ENCODE measurements at places on chromosomes 3 and 15.

DNA sequence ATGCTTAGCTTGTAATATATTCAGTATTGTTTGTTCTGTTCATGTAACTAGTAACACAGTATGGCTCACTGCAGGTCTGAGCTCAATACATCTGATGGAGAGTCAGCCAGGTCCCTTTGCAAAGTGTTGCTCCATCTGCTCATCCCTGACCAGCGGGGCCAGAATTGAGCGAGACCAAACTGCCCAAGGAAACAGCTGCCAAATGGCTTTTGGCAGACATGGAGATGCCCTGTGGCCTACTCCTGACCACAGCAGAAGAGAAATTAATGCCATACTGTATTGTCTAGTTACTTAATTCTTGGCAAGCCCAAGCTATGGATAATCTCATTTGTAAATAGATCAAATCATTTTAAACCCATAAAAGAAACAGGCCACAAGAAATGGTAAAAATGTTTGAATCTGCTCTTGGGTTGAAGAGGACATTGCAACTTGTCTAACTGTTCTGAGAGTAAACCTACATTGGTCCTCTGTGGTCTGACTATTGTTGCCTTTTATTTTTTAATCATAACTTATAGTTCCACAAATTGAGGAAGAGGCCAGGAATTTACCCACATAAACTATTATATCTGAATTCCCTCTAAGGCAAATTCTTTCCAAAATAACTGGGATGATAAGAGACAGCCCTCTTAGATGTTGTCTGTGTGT is 209.5 kb downstream of the EBLN2 start:
- DNase-seq: no peak

GRCh38 chr3:137948400-137949072 is 61.4 kb upstream of the CLDN18 start:
- DNase-seq: no peak

DNA sequence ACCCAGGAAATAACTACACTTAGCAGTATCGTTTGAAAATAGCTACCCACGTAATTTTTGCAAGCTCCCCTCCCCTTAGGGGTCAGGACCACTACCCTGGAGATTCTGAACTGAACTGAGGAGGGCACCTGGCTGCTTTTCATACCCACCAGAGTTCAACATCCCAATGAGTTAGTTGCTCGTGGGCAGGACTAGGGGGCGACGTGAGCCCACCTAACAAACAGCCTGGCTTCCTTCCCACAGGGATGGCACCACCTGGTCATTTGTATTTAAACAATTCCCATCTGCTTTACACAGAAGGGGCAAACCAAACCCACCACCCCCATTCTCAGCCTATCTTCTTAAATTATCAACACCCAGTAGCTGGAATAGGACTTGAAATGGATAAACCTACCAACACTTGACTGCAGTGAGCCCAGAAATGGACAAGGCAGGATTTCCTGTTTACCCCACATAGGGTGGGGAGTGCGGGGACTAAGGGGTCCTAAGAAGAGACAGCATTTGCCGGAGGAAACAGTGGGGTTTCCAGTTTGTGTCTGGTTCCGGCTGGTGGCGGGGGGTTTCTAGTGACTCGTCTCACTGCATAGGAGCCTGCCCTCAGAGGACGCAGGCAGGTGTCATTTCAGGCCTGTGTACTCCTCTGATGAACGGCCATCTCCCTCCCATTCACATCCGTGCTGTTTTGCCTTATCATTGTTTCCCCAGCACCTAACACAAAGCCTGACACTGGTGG is 11.6 kb upstream of the VGLL4 start:
- DNase-seq: no peak

DNA sequence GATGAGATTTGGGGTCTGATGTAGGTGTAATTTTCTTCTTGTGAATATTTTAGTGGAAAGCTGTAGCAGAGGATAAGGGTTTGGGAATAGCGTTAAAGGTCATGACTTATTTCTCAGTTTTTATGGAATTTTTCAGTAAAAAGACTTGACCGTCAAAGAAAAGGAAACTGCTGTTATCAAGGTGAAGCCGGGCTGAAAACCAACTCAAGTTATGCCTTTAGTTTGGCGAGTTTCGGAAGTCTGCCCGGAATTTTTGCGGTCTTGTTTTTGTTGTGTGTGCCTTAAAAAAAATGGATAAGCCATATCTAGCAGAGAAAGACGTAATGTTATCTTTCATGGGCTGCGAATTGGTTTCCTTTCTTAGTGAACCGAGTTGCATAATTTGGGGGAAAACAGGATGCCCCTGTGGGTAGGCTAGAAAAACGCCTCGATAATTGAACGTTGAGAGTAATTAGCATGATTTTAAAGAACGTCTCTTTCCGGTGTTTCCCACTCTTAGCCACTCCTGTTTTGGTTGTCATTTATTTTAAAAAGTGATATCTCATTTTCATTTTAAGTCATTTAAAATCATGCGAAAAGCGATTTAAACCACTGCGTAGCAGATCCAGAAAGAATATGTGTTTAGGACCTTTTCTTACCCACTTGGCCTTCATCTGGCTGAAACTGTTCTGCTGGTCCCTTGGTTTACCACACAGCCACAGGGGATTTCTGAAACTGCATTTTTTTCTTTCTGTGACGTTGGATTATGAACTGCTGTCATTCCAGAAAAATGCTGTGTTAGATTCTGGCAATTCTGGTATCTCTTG is 1.1 kb downstream of the NFKBIZ start:
- no peak for DNase-seq

GRCh38 chr3:96970211-96970610 is 155.8 kb downstream of the EPHA6 start:
- no peak for DNase-seq

- no peak for DNase-seq
Observed at GRCh38 chr3:10330319-10330718, 9.4 kb upstream of the SEC13 start.

DNA sequence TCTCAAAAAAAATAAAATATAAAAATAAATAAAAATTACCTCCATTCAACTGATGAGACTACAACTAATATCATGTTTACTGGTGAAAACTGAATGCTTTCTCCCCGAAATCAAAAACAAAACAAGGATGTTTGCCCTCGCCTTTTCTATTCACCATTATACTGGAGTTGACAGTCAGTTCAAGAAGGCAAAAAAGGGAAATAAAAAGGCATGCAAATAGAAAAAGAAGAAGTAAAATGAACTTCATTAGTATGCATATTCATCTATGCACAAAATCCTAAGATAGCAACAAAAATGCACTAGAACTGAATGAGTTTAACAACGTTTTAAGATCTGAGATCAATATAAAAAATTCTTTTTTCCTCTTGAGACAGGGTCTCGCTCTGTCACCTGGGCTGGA is 72.7 kb upstream of the FAM174B start:
- no peak for DNase-seq

DNA sequence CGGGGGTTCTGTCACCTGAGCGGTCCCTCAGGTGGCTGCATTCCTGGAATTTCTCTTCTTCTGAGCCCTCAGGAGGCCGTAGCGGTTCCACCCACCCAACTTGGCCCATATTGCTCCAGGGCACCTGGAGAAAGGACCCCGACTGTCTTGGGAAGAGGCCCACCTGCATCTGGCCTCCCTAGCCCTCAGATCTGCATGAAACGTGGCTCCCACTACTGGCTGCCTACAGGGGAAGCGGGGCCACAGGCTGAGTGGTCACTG is 9.9 kb upstream of the ANPEP start:
- no peak for DNase-seq

DNA sequence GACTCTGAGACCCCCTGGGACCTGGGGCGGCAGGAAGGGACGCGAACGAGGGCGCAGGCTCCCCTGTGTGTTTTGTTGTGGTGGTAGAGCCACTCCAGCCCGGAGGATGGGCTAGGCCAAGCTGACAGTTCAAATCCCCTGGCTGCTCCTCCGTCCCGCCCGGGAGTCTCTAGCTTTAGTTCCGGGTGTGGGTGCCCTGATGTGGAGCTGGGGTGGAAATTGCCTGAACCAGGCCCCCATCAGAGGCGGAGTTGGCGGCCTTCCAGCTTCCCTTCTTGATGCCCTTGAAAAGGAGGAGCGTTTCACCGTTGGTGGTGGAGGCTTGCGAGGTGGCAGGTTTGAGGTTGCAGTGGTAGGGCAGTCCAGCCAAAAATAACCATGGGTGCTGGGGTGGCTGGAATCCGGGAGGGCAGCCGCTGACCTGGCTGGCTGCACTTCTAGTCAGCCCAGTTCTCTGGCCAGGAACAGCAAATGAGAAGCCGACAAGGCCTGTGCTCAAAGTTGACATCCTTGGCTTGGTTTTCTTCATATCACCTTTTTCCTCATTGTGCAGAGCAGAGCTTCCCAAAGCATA is 817 bp downstream of the CLK3 start:
- DNase-seq: peak; percentile 26

DNA sequence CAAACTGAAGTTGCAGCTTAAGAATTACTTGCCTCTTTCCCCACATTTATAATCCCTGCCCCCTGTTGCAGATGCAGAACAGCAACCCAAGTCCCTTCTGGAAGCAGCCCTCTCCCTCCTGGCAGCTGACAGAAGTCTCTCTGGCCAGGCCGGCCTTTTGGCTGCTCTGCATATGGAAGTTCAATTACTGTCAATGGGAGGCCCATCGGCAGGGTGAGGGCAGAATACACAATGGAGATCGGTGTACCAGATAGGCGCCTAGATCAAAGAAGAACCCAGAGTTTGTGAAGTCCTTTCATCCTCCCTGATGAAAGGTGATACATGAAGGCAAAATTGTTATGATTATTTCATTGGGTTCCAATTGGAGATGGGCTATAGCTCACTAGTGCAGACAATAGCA is 327.9 kb upstream of the CTNNB1 start:
- DNase-seq: no peak

- DNase-seq: no peak
Observed at GRCh38 chr15:77716632-77717332, 84.1 kb upstream of the LINGO1 start.

GRCh38 chr3:132679911-132680310 is 19.8 kb downstream of the UBA5 start:
- no peak for DNase-seq

- no peak for DNase-seq
Observed at GRCh38 chr15:87570206-87570605, 686.3 kb downstream of the NTRK3 start.

- DNase-seq: no peak
Observed at GRCh38 chr3:10928407-10928960, 64.1 kb upstream of the SLC6A1 start.

DNA sequence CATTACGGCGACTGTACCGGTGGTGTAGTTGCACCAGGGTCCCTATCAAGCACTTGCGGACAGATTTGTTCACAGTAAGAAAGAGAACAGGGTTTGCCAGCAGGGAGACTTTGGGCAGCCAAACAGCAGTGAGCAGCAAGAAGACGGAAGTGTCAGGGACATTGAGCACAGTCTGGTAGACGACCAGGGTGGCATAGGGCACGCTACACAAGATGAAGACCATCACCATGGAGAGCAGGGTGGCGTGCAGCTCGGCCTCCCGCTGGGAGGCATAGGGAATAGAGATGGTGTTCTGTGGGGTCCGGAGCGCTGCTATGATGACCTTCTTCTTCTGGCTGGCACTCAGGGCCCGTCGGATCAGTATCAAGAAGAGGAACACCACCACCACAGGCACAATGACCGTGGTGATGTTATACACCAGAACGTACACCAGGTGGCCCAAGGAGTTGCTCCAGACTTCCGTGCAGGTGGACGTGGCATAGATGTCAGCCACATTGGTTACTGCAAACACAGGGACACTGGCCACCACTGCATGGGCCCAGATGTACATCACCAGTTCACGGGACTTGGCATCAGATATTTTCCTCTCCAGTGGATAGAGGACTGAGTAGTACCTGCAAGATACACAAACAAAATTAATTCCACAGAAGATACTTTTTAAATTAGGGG is 19.1 kb upstream of the FSIP1 start:
- no peak for DNase-seq

DNA sequence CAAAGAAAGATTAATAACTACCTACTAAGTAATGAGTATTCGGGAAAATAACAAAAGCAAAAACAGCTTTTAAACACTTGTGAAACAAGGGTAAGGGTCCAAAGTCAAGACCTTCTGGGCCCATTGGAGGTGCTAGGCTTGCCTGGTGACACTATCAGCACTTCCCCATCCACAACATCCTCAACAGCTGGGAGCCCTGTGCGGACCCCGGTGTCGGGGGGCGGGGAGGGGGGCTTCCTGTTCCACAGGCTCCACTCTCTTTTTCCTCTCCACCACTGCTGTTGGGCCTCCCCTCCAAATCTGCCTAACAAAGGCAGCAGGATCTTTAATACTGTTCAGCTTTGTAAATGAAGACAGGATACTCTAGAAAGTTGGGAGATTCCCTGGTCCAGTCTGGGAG is 21.6 kb downstream of the NGRN start:
- no peak for DNase-seq

- no peak for DNase-seq
Observed at GRCh38 chr3:147381596-147381995, 24.7 kb downstream of the ZIC4 start.

DNA sequence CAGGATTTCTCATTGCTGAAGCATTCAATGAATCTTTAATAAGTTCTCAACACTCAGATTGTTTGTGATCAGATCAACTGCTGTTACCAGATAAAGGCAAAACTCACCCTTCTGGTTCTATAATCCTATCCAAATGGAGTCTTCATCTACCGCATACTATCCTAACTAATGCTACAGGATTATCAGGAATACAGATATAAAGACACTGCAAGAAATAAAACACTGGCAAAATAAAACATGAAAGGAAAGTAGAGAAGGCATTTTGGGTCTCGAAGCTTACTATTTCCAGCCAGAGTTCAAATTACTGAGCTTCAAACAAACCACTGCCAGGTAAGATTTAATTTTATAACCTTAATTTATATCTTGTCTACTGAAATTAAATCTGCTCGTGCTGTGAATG is 524 bp downstream of the CHRM5 start:
- no peak for DNase-seq

DNA sequence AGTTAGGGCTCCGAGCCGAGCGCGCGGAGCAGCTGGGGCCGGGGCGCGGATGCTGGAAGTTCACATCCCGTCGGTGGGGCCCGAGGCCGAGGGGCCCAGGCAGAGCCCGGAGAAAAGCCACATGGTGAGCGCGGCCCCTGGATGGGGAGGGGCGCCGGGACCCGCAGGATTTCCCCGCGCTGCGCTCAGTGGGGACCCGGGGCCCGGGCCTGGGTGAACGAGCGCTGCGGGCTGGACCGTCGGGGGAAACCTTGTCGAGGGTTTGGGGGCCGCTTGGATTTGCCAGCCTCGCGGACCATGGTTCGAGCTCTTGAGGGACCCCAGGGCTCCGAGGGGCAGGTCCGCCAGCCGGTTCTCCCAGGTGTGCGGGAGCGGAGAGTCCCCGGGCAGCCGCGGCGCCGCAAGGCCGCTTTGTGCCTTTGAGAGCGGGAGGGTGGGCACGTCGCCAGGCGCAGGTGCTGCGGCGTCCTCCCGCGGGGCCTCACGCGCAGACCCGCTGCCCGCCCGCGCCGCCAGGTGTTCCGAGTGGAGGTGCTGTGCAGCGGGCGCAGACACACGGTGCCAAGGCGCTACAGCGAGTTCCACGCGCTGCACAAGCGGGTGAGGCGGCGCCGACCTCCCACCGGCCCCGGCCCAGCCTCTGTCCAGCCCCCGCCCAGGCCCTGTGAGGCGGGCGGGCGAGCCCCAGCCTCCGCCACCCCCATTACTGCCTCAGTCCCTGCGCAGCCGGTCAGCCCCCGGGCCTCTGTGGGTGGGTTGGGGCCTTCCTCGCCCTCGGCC is at the start of gene SNX22:
TSS of gene SNX22 (plus strand) at position 5 of the 780 bp plus-strand sequence. CDS start at position 50, 45 bp downstream.
- DNase-seq: no peak

Measured in kidney capillary endothelial cell (primary cell).